Testis (tissue), 5 donors: ENCODE measurements at places on chromosomes 16 and 17.

GRCh38 chr16:88905563-88905962 is 39.1 kb upstream of the PABPN1L start:
- DNase-seq = peak; percentile 63

DNA sequence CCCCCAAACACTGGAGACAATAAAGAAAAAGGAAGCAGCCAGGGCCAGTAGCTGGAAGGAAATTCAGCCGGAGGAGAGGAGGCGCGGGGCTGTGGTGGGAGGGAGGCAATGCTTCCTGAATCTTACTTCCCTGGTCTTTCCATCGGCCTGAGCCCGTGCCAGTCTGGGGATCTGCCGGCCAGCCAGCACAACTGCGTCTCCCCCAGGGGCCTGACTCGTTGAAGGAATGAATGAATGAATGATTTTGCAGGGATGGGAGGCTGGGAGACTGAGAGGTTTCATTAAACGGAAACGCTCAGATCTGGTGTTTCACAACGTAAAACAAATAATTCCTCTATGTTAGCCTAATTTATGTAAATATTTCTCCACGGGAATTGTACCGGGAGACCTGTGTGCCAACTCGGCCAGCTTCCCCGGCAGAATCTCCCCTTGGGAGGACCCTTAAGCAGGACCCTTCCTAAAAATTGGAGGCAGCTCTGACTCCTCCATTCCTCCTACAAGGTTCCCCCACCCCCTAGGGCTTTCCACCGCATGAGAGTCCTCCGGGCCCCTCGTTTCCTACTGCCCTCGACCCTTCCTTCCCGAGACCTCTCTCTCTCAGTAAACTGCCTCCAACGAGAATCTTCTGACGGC is 1.3 kb upstream of the BAIAP2 start:
- no peak for DNase-seq

- DNase-seq = no peak
These were observed 273.4 kb downstream of the CEP112 start for GRCh38 chr17:65918500-65918899.

- DNase-seq = peak; percentile 67
These were observed 581 bp downstream of the PRKCA start for GRCh38 chr17:66302761-66303626.

- DNase-seq = peak; percentile 64
These were observed 924 bp downstream of the SMARCD2 start for GRCh38 chr17:63841350-63842172.

DNA sequence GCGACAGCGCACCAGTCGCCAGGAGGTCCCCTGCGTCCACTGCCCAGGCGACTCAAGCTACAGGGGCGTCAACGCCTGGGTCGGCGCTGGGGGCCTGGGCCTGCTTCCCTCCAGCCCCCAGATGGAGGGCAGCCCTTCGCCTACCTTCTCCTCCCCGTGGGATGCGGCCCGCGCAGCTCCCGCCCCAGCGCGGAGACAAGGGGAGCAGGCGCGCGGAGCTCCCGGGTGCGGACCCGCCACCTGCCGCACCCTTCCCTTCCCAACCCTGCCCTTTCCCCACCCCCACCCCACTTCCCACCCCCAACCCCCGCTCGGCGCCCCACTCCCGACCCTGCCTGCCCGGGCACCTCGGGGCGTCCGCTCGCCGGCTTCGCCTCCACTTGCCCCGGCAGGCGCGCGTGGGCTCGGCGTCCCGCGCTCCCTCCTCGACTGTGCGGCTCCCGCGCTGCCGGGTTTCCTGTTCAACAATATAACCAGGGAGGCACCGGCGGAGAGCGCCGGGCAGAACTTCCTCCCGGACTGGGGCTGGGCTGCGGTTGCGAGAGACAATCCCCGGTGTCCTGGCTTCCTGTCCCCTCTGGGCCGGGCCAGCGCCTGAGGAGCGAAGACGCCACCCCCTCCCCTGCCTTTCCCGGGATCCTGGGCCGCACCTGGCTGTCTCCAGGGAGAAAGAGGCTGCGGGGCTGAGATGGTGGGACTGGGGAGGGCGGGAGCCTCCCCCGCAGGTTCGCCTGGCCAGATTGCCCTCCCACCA is at the start of gene ARHGAP27:
Gene ARHGAP27 (minus strand): TSS at position 466 of the 754 bp plus-strand sequence. CDS start 2,591 bp downstream, outside the sequence.
- peak; percentile 28 for DNase-seq

- DNase-seq = no peak
These were observed 9.1 kb upstream of the CD300E start for GRCh38 chr17:74632617-74633016.

GRCh38 chr16:9854675-9855074 is 327.6 kb downstream of the GRIN2A start:
- no peak for DNase-seq

DNA sequence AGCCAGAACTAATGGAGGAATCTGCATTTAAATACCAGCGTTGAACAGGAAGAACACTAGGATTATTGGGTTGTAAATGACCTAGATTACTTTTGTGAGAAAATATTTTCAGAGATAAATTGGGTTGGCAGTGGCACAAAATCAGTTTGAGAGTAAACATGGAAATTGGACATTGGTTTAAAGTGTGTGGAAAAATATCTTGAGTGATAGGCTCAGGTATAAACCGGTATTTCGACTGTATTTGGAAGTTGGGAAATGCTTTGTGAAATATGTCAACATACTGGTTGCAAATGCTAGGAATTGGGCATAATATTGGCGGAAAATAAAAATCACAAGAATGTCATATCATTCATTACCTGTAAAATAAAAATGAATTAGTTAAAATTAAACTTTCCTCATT is 15.1 kb downstream of the PRKAR1A start:
- no peak for DNase-seq

- DNase-seq = no peak
These were observed 43.0 kb upstream of the TAC4 start for GRCh38 chr17:49890852-49891251.

GRCh38 chr17:81516439-81516838 is 3.8 kb upstream of the ACTG1 start:
- no peak for DNase-seq

DNA sequence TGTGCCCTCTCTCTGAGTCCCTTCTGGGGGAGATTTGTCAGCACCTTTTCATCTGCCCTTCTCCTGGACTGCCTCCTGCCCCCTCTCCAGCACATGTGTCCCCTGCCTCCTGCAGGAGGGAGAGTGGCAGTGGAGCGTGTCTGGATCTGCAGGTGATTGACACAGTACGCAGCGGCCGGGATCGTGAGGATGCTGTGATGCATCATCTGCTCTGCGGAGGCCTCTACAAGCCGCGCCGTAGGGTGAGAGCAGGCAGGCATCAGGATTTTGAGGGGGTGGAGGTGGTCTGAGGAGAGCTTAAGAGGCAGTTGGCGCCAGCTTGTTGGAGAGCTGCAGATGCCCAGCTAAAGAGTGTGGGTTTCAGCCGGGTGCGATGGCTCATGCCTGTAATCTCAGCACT is 10.9 kb downstream of the SLC9A5 start:
- no peak for DNase-seq
